ENCODE measurements at places on chromosomes 16 and 17.

- DNase-seq = no peak
Measured at GRCh38 chr16:35296962-35297653, 1837.7 kb downstream of the TP53TG3F start.

DNA sequence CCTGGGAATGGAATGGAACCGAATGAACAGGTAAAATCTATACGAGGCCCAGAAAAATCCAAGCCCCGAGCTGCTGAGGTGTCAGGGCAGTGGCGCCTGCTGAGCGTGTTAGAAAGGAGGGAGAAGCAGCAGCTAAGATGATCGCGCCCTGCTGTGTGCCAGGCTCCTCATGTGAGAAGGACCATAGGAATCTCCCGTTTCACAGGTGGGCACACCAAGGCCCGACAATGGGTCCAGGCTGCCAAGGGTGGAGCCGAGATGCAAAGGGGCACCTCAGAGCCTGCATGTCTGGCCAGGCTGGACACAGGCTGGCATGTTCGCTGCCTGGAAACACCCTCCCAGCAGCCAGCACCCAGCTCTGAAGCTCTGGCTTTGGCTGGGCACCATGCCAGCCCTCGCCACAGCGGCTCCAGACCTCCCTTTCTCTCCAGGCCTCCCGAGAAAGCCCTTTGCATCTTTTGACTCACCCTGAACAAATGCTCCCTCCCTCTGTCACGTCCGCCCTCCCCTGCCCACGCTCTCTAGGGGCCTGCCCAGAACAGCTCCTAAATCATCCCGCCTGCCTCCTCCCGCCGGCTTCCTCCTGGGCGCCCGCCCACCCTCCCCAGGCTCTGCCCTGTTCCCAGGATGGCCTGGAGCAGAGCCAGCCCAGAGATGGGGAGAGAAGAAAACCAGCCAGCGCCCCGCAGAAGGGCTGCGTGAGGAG is 217.8 kb upstream of the GSE1 start:
- DNase-seq = peak; percentile 86

- no peak for DNase-seq
Measured at GRCh38 chr17:36060816-36061215, 3.3 kb upstream of the CCL18 start.

DNA sequence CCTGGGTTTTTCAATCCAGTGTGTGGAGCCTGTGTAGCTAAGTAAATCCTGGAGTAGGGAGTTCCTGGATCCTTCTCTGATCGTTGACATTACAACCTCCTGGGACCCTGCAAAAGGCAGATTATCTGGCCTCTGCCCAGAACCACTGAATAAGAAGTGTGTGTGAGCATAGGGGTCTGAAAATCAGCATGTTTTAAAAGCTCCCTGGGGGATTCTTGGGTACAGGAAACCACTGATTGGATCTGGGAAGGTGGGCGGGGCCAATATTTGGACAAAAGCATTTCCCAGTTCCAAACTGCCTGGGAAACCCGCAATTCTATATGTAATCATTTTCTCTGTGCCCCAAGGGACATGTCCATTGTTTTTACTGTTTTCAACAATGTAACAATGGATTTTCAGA is 27.2 kb upstream of the BEAN1 start:
- no peak for DNase-seq

- no peak for DNase-seq
Measured at GRCh38 chr17:73179387-73179786, 13.5 kb upstream of the COG1 start.

GRCh38 chr16:77250400-77250799 is 51.2 kb downstream of the SYCE1L start:
- no peak for DNase-seq

DNA sequence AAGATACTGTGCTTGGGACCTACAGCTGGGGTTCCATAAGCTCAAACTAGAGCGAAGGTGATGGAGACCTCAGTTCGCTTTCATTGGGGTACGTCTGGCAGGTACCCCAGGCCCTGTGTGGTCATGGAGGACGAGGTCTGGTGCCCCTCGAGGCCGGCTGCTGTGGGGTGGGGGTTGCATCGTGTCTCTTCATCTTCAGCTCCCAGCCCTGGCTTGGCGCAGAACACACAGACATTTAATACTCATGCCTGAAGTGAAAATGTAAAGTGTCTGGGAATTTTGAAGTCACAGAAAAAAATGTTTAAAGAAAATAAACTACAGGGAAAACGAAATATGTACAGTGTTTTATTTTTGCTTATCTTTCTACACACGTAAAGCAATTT is 80.5 kb downstream of the TBC1D16 start:
- no peak for DNase-seq

GRCh38 chr17:38609280-38610031 is 3.7 kb upstream of the SRCIN1 start:
- no peak for DNase-seq

GRCh38 chr17:71494062-71494855 is 626.6 kb upstream of the SOX9 start:
- no peak for DNase-seq

GRCh38 chr16:75012380-75013081 is 13.7 kb downstream of the ZNRF1 start:
- DNase-seq = no peak

DNA sequence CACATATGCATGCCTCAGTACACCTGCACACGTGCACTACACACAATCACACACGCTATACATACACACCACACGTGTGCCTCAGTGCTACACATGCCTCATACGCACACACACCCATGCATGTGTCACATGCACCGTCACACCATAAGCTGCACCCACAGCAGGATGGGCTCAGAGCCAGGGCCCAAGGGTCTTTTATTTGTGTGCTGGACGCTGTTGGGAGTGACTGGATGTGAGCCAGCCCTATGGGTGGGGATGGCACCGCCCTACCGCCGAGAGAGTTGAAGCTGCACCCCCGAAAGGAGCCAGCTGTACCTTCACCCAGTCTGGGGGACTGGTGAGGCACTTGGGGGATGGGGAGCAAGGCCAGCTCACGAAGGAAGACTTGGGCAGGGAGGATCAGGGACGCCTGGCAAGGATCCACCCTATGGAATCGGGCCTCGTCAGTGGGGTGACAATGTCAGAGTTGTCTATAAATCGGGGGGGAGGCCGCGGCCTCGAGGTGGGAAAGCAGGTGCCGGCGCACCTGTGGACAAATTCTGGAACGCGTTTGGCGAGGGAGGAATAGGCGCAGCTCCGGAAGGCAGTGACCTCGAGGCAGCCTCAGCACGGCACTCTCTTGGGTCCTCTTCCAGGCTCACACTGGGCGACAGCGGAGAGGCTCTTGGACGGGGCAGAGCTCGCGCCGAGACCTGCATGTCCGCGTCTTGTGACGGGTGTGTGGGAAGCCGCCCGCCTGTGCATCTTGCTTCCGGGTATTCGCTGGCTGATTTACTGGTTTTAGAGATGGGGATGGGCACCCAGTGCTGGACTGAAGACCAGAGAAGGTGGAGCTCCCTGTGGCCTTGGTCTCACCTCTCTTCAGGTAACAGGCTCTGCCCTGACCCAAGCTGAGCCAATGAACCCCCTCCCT is 7.3 kb downstream of the RGS11 start:
- DNase-seq = no peak

DNA sequence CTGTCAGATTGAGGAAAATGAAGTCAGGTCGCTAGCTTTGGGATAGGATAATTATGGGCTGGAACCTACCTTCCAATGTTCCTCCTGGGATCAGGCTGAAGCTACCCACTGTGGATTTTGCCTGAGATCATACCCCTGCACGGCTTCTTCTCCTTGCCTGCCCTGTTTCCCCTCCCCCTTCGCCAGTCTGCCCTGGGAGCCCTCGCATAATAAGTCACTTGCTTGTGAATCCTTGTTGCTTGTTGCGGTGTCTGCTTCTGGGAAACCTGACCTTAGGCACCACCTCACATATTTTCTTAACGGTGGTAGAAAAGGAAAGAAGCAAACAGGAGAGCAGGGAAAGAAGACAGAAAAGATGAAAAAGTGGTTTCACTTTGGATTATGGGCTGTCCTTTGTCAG is 13.3 kb upstream of the PMP22 start:
- no peak for DNase-seq

DNA sequence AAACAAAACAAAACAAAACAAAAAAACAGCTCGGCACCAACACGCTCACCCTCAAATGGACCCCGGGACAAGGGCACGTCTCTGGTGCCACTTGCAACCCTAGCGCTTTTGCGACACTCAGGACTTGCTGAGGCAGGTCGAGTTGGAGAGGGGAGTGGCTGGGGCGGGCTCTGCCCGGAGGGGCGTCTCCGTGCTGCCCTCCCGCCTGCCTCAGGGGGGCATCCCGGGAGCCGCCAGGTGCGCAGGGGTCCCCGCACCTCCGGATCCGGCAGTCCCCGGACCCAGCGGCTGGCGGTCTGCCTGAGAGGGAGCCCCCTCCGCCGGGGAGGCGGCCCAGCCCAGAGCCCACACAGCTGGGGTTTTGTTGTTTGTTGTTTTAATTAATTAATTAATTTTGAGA is at the start of gene SLC52A1:
Gene SLC52A1 (minus strand): TSS at position 112 of the 400 bp plus-strand sequence. CDS start 820 bp downstream, outside the sequence.
- DNase-seq = no peak

GRCh38 chr17:27565874-27566670 is 64.9 kb upstream of the LGALS9 start:
- peak; percentile 72 for DNase-seq

- no peak for DNase-seq
Measured at GRCh38 chr16:62391940-62392339, 355.7 kb upstream of the CDH8 start.

DNA sequence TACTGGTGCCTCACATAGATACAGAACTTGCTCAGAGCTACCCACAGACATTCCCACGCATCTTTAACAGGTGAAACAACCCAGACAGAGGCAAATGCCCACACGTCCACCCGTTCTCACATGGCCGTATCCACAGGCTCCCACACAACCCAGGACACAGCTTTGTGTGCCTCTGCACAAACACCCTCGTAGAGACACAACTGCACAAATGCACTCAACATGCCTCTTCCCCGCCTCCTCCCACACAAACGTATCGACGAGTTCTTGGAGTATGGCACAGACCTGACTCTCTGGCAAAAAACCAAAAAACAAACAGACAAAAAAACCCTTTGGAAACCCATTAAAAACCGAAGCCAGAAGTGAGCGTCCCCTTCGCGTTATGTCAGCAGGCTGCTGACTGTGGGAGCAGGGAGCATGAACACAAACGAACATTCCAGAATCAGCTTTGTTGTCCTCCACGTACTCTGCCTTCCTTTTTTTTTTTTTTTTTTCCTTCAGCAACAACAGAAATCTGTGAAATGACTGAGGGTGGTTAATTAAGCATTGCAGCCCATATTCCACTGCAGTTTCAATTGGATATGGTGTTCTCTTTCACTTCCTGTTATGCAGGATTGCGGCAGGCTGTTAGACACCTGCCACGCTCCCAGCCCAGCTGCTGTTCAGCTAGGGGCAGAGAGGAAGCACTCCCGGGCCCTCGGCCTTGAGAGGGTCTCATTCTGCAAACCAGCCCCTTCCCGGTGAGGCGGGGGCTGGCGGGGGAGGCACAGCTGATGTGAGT is 313.7 kb downstream of the MAF start:
- no peak for DNase-seq

GRCh38 chr16:86608301-86608747 is 30.0 kb downstream of the FOXL1 start:
- no peak for DNase-seq

- no peak for DNase-seq
Measured at GRCh38 chr16:71846431-71846830, 655 bp downstream of the ATXN1L start.

DNA sequence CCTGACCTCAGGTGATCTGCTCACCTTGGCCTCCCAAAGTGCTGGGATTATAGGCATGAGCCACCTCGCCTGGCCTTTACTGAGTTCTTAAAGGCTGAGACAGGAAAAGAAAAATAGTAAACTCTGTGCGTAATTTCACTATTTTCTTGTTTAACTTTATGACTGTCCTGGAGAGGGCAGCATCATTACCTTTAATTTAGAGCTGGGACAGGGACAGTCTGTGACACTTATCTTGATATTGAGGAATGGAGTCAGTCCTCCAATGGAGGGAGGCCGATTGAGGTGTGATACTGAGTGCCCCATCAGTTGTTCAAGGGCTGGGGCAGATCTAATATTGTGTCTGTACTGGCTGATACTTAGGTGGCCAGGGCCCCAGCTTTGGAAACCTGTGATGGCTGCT is 21.5 kb upstream of the SPN start:
- DNase-seq = no peak

GRCh38 chr17:34285286-34285792 is at the start of gene CCL11:
TSS of gene CCL11 (plus strand) at chr17:34285742. CDS start at chr17:34285809, 67 bp downstream.
- no peak for DNase-seq

DNA sequence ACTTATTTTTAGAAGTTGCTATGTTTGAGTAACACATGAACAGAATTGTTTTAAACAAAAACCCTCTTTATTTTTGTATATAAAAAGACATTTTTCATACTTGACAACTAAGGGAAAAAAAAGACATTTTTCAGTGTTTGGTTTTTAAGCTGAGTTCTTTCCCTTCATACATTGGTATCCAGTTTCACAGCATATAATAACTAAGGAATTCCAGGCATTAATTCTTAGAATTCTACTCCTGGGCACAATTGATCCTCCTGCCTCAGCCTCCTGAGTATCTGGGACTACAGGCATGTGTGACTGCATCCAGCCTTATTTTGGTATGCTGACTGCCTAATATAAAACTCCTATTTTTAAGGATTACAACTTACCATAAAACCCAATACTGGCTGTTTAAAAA is 8.4 kb downstream of the FBXO47 start:
- no peak for DNase-seq

GRCh38 chr16:66800856-66801255 is 528 bp downstream of the TERB1 start:
- DNase-seq = no peak

- no peak for DNase-seq
Measured at GRCh38 chr17:38353086-38353604, 1.5 kb downstream of the SOCS7 start.

DNA sequence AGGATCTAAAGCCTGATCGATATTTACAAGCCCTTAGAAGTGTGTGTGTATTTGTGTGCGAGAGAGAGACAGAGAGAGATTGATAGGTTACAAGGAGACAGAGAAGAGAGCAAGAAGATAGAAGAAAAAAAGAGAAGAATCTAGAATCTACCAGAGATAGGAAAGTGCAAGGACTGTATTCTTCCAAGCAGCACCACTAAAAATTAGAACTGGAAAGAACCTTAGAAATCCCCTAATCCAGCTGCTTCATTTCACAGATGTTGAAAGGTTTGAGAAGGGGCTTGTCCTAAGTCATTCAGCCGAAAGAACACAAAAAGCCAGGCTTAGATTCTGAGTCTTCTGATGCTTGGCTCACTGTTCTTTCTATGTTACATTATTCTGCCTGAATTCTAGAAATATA is 92.2 kb downstream of the HS3ST3A1 start:
- DNase-seq = no peak

- DNase-seq = no peak
Measured at GRCh38 chr17:42135664-42136653, 13.4 kb downstream of the HSPB9 start.

GRCh38 chr17:65235284-65235683 is 98.1 kb downstream of the RGS9 start:
- no peak for DNase-seq

GRCh38 chr17:81162491-81162890 is 2.8 kb upstream of the PVALEF start:
- no peak for DNase-seq

DNA sequence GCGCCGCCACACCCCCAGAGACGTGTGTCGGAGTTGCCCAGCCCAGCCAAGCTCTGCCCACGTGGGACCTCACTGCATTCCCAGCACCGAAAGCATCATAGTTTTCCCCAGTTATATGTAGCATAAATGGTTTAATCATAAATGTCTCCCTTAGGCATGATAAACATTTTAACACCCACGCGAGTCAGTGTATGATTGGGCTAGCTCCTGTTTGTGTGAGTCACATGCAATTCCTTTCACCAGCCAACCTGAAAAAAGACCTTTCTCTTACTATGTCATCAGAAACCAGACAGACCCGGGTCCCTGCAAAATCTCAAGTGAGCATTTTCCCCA is 9.2 kb downstream of the TAF1C start:
- no peak for DNase-seq
